Pulmonary artery endothelial cell (primary cell): ENCODE measurements at places on chromosomes 13 and 19.

DNA sequence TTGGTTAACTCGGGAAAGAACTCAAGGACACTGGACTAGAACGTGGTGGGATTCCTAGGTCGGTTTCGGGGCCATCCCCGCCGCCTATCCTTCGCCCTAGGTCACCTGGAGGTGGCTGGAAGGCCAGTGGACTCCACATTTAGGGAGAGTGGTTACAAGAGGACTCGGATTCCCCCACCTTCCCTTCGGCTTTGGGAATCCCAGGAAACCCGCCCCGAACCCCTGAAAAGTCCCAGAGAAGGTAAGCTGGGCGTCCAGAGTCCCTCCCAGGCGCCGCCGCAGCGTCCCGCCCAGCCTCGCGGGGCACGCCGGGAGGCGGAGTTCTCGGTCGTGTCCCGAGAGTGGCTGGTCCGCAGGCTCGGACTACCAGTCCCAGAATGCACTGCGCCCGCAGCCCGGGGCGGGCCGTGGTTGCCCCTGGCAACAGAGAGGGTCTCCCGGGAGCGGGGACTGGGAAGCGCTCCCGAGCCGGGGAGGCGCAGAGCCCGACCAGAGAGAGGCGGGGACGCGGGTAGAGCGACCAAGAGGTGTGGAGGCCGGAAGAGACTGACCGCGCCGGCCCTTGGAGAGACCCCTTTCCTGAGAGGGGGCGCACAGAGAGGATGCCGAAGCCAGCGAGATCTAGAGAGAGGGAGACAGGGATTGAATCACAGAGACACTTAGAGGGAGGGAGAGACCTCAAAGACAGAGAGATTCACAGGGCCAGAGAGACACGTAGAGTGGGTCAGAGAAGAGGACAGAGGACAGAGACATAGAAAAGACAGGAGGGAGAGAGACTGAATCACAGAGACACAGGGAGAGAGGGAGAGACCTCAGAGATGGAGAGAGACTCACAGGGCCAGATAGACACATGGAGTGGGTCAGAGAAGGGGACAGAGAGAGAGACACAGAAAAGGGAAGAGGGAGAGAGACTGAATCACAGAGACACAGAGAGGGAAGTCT is 2.6 kb upstream of the PRKCG start:
- DNase-seq = peak; percentile 52

DNA sequence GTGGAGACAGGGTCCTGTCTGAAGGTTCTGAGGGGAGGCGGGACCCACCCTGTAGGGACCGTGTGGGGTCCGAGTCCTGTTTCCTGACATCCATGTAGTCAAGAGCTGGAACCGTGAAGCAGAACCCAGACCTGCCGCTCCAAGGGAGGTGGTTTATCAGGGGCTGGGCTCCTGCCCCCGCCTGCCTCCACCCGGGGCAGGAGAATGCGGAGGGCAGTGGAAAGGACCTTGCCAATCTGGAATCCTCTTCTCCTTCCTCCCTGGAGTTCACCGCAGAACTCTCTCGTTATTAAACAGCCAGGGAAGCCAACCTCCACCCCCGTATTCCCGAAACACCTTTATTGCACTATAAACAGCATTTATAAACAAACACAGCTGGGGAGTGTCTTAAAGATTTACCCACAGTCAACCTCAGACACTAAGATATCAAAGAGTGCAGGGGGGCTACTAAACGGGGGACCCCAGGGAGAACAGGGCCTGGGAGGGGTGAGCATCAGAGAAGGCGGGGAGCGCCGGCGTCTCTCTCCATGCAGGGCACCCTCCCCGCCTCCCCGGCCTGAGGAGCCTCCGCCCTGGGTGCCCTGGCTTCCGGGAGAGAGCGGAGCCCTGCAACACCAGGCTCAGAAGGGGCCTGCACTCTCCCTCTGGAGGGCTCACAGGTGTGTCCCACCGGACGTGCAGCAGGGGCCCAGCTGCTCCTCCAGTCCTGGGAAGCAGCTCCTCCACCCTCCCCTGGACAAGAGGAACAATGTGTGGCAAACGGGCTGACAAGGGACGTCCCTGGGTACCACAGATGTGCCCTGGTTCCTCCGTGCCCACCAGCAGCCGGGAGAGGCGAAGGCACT is 3.6 kb downstream of the C2CD4C start:
- DNase-seq = no peak

DNA sequence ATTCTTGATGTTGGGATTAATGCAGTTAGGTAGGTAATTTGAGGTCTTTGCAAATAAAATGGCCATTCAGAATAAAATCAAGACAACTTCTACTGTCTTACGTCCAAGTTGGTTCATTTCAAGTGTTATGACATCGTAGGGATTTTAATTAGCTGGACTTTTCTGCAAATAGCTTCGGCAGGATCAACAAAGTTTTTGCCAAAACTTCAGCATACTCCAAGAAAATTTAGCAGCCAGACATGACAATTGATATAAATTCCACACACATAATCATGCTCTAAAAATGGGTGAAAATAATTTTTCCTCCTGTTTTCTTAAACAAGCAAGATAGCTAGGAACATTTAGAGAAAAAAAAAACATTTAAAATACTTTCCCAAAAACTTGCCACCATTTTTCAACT is 158.8 kb downstream of the RGCC start:
- no peak for DNase-seq

GRCh38 chr13:114142640-114143490 is 10.4 kb upstream of the RASA3 start:
- no peak for DNase-seq

DNA sequence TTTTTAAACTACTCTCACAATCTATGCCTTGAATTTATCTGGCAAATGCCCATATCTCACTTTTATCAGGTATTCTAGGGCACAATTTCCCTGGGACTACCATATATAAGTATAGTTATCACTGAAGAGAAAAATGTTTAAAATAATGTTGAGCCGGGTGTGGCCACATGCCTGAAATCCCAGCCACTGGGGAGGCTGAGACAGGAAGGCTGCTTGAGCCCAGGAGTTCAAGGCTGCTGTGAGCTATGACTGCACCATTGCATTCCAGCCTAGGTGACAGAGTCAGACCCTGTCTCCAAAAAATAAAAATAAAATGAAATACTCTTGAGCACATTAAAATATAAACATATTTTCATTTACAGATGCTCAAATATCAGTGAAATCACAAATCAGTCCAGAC is 4.1 kb downstream of the KATNAL1 start:
- no peak for DNase-seq

- no peak for DNase-seq
These were observed 54.5 kb downstream of the FLT3 start for GRCh38 chr13:28045861-28046260.

DNA sequence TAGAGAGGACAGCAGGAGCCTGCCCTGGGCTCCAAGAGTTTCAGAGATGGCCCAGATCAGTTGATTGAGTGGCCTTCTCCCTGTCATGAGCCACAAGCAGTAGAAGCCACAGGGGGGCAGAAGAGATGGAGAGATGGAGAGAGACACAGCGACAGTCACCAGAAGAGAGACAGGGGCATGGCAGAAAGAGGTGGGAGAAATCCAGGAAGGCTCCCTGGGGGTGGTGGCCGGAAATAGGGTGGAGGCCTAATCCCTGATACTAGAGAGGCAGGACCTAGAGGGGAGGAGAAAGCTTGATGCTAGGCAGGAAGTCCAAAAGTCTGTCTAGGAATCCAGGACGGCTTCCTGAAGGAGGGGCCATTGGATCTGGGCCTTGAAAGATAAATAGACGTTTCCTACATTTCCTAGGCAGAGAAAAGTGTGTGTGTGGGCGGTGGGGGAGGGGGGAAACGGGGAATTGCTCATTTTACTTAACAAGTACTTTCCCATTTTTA is 9.6 kb upstream of the TPM4 start:
- DNase-seq = peak; percentile 76

DNA sequence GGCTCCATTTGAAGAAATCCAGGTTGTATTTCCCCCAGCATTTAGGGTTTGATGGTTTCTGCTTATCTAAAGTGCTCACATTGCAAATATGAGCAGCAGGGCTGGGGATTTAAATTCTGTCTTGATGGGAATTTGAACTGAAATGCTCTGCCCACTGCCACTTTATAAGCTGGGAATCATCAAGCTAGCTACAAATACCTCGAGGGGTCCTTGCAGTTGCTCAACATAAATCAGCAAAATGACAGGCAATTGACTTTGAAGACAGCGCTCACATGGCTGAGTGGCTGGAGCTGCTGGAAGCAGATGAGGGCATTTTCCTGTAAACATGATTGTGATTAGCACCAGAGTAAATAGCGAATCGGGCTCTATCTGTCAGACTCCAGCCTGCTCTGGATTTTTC is 39.4 kb upstream of the MEDAG start:
- DNase-seq = no peak

DNA sequence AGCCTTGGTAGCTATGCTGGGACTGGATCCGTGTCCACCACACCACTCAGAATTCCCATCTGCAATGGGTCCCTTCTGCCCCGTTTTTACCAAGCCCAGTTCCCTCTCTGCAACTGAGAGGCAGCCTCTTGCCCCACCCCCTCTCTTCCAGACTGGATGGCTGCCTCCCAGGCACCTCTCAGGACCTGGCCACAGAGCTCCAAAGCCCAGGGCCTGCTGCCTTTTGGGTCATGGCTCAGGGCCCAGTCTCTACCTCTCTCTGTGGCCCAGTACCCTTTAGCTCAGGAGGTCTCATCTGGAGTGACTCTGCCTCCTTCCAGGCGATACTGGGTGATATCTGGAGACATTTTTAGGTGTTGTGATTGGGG is 10.3 kb upstream of the ZBTB7A start:
- DNase-seq = no peak
